Heart left ventricle (tissue), 16 donors: ENCODE measurements at places on chromosomes 7 and 10.

GRCh38 chr10:114024876-114025610 is 18.6 kb upstream of the ADRB1 start:
- H3K27me3 ChIP-seq: no peaks in the 10 kb centered on the region
- peak overlapping the region; percentile 9 for H3K4me3 ChIP-seq
- H3K27ac ChIP-seq: no peak overlapping the region
- H3K36me3 ChIP-seq: no peaks in the 10 kb centered on the region

DNA sequence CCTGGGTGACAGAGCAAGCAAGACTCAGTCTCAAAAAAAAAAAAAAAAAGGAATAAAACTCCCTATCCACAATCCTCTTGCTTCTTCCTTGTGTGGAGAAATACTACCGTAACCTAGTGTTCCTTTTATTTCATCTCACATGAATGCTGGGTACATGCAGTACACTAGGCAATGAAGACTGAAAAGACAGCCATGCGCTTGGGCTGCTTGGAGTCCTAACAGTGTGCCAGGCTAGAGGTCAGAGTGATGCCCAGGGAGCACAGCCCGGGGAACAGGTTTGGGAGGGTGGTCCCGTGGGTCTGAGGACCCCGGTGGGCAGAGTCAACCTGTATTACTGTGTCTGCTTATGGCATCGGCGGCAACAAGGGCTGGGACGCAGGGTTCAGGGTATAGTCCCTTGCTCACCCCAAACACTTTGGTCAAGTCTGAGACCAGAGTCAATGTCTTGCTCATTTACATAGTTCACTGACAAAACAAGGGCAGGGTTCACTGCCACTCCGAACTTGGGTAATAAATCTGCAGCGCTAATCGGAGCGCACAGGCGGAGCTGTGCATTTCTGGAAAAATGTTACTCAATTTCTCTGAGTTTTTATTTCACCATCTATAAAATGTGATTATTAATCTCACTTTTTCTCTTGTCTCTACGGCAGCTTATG is 118.0 kb downstream of the CLEC2L start:
- no peaks in the 10 kb centered on the region for H3K27me3 ChIP-seq
- no peak overlapping the region for H3K4me3 ChIP-seq
- H3K4me1 ChIP-seq: peaks cover 37% of the 10 kb centered on the region
- H3K27ac ChIP-seq: no peak overlapping the region

DNA sequence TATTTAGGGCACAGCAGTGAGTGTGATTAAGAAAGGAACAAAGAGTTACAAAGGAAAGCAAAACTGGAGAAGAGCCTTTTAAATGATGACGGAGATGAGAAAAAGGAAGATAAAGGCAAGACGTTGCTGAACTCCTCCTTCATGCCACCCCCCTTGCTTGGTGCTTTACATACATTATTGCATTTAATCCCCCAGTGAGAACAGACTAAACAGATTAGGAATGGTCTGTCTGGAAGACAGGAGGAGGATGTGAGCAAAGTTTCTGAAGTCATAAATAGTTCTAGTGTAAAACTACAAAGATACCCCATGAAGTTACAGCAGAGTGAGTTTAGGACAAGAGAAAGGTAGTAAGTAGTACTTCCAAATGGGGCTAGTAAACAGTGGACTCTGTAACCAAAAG is 113.5 kb downstream of the PLCE1 start:
- no peaks in the 10 kb centered on the region for H3K27me3 ChIP-seq
- no peak overlapping the region for H3K4me3 ChIP-seq
- H3K4me1 ChIP-seq: peaks cover 14% of the 10 kb centered on the region
- H3K36me3 ChIP-seq: no peaks in the 10 kb centered on the region
- H3K27ac ChIP-seq: no peak overlapping the region

GRCh38 chr7:151801782-151802468 is 75.0 kb downstream of the PRKAG2 start:
- peaks cover under 1% of the 10 kb centered on the region for H3K4me1 ChIP-seq
- DNase-seq: no peak
- H3K27me3 ChIP-seq: no peaks in the 10 kb centered on the region
- no peaks in the 10 kb centered on the region for H3K36me3 ChIP-seq

DNA sequence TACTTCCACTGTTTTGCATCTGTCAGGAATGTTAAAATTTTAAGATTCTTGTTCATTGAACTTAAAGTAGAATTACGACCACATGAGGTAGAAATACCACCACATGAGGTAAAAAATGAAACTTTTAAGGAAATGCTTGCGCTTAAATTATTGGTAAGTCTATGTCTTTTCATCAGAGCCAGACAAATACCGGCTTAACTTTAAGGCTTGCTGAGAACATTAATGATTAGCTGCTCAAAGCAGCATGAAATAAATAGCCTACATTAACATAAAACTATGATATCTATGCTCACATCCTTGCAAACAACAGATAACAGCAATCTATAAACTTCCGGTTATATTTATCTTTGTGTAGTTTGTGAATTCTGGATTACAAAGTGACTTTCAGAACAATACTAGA is 26.9 kb upstream of the SCIN start:
- DNase-seq: no peak
- H3K36me3 ChIP-seq: no peaks in the 10 kb centered on the region
- no peaks in the 10 kb centered on the region for H3K4me1 ChIP-seq

- H3K27me3 ChIP-seq: no peaks in the 10 kb centered on the region
- no peak for DNase-seq
- peaks cover 12% of the 10 kb centered on the region for H3K4me1 ChIP-seq
- H3K4me3 ChIP-seq: no peak overlapping the region
- no peaks in the 10 kb centered on the region for H3K36me3 ChIP-seq
Measured at GRCh38 chr10:31739711-31740110, 188.9 kb downstream of the ARHGAP12 start.

GRCh38 chr10:79308969-79309665 is 38.2 kb upstream of the PPIF start:
- no peak overlapping the region for H3K27ac ChIP-seq
- H3K4me1 ChIP-seq: no peaks in the 10 kb centered on the region
- peaks cover 100% of the 10 kb centered on the region for H3K36me3 ChIP-seq
- DNase-seq: peak; percentile 22
- H3K4me3 ChIP-seq: no peak overlapping the region

DNA sequence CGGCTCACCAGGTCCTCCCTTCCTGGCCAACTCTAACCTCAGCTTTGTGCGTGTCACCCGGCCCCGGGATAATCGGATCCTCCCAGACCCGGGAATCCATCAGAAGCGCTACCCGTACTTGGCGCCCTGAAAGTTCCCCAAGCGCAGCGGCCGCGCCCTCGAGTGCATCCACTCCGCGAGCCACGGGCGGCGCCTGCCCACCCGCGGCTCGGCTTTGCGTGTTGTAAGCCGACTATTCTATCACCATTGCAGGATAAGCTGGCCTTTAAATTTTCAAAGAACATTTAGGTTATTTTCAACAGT is 35.7 kb upstream of the EBLN1 start:
- no peaks in the 10 kb centered on the region for H3K27me3 ChIP-seq
- peak overlapping the region; percentile 98 for H3K27ac ChIP-seq
- DNase-seq: peak; percentile 81
- H3K36me3 ChIP-seq: no peaks in the 10 kb centered on the region
- peak overlapping the region; percentile 79 for H3K4me3 ChIP-seq

DNA sequence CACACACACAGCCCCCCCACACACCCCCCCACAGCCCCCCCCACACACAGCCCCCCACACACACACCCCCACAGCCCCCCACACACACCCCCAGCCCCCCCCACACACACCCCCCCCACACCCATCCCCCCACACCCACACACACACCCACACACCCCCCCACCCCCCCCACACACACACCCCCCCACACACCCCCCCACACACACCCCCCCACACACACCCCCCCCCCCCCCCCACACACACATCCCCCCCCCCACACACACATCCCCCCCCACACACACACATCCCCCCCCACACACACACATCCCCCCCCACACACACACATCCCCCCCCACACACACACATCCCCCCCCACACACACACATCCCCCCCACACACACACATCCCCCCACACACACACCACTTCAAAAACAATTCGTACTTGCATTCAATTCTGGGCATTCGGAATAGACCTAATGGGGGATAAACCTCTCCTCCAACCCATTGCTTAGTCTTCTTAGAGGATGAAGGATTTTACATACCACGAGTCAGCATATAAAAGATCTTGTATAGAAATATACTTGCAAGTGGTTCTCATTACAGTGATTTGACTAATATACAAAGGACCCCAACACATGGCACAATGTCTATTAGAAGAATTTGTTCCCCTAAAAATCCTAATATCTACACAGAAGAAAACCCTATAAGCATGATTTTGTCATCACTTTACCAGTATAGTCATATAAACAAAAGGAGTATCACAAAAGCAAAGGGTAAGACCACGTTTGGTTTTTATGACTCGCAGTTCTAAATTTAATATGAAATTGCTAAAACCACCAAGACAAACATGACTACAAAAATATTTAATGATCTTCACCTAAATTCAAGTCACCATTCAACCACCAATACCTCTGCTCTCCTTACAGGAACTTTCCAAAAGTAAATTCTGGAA is 80.9 kb downstream of the DIP2C start:
- H3K36me3 ChIP-seq: no peaks in the 10 kb centered on the region
- DNase-seq: no peak
- H3K27me3 ChIP-seq: no peaks in the 10 kb centered on the region
- peaks cover 8% of the 10 kb centered on the region for H3K4me1 ChIP-seq
- no peak overlapping the region for H3K4me3 ChIP-seq

- no peaks in the 10 kb centered on the region for H3K27me3 ChIP-seq
- DNase-seq: no peak
- no peaks in the 10 kb centered on the region for H3K4me1 ChIP-seq
Measured at GRCh38 chr7:45223078-45223477, 65.5 kb downstream of the RAMP3 start.
